ENCODE measurements at places on chromosomes 5 and 9.

DNA sequence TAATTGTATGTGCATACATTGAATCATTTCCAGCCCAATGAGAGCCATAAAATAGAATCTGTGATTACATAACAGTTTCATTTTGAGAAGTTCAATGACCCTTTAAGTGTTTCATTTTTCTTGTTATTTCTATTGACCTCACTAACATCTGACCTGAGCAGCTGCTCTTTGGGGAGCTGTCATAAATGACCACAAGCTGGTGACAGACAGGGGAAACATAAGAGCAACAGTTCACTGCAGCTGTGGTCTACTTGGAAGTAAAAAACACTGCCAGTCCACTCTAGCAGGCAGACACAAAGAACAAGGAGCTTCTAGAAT, 265.4 kb downstream of the DTWD2 start:
- no peak for DNase-seq

DNA sequence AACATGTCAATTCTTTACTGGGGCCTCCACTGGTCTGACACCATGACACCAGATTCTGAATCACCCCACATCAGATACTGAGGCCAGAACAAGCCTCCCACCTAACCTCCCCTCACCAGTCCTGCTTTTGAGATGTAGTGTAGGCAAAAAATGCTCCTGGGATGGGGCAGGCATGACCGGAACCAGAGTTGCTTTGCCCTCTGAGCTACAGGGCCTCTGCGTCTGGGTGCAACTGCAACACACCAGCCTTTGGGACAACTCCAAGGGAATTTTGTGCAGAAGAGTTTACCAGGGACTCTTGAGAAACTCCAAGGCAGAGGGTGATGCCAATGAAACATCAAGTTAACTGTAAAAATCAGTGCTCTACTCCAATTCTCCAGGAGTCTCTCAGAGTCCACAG, 79.4 kb downstream of the SIL1 start:
- DNase-seq = no peak

DNA sequence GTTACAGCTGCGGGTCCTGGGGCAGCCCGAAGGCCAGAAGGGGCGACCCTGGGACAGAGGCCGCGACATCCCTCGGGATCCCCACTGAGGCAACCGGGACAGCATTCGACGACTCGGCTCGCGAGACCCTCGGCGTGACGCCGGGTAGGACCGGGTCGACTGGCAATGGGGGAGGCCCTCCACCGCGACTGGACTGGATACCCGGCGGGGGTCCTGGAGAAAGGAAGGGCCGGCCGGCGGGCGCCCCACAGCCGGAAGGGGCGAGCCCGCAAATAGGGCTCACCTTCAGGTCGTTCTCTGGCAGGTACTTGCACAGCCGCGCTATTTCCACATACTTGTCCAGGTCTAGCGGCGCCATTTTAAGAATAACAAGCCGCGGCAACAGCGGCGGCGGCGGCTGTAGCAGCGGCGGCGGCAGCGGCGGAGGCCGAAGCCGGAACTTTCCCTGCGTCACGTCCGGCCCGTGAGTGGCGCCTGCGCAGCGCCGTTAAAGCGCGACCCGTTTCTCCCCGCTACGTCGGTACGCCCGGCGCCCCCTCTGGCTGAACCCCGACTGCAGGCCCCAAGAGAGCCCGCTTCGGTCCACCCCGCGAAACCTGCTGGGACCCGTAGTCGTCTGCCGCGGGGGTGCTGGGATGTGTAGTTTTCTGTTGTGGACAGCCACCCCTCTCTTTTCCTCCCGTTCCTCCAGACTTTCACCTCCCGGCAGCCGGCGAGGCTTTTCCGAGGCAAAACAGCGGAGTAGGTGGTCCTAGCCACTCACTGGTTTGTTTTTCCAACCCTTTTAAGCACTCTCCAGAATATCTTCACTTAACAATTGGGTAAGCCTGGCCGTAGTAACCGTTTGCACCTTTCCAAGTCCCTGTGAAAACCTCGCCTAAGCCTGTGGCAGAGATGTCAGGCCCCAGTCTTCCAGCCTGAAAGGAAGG, at the start of gene PPP6C:
Gene PPP6C (minus strand): TSS at position 443 of the 929 bp plus-strand sequence. CDS start 85 bp downstream, at position 358.
- DNase-seq = peak; percentile 97

GRCh38 chr5:58273711-58274110, 186.2 kb downstream of the PLK2 start:
- DNase-seq = no peak

GRCh38 chr9:98175028-98175569, 17.3 kb downstream of the CORO2A start:
- DNase-seq = no peak

DNA sequence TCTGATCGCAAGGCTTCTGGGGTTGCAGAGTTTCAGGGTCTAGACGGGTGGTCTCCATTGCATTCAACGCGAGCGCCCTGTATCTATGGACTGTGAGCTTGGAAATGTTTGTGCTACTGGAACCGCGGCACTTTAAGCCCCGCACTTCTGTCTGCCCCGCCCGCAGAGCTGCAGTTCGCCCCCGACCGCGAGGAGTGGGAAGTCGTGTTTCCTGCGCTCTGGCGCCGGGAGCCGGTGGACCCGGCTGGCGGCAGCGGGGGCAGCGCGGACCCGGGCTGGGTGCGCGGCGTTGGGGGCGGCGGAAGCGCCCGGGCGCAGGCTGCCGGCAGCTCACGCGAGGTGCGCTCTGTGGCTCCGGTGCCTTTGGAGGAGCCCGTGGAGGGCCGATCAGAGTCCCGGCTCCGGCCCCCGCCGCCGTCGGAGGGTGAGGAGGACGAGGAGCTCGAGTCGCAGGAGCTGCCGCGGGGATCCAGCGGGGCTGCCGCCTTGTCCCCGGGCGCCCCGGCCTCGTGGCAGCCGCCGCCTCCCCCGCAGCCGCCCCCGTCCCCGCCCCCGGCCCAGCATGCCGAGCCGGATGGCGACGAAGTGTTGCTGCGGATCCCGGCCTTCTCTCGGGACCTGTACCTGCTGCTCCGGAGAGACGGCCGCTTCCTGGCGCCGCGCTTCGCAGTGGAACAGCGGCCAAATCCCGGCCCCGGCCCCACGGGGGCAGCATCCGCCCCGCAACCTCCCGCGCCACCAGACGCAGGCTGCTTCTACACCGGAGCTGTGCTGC, 1.0 kb downstream of the ADAMTS19 start:
- DNase-seq = peak; percentile 78

GRCh38 chr9:126684965-126685465, 71.3 kb downstream of the LMX1B start:
- DNase-seq = no peak
